Omental fat pad (tissue), 4 donors: ENCODE measurements at places on chromosomes 5 and 9. TPM values are rescaled to one million over a fixed set of nuclear protein-coding genes. Genes with fewer than 3 reads are reported as not detected.

DNA sequence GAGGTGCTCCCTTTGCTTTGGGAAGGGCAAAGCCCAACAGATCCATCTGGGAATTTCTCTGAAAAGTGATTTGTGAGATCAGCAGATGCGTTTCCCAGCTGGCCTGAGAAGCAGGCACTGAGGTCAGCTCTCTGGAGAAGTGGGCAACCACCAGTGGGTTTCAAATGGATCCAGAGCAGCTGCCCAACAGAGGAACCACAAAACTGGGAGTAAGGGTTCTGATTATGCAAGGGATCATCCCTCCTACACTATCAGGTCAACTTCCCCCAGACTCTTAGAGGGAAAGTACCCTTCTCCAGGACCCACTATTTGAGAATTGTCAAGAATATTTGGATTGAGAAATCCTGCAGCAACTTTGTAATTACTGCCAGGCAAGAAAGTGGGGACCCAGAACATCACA is 21.7 kb downstream of the CCL28 start:
- no peak for DNase-seq

DNA sequence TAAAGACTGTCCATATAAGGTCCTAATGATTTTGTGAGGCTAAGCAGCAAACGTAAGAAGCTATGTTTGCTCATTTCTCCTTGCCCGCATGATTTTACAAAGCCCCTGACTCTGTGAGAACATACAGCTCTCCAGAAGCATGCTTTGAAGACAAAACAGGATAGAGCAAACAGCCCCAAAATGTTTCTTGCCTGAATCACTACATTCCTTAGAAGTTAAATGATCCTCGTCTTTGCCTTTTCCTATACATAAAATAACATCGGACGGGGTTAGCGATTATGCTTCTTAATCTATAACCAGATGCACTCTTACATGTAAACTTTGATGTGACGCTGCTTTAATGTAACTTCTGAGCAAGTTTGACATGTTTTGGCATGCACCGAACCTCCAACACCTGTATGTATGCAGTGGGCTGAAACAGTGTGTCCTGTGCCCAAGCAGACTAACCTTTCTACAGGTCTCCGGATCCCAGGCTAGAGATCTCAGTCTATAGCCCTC is 353.7 kb downstream of the CETN3 start:
- DNase-seq = no peak

DNA sequence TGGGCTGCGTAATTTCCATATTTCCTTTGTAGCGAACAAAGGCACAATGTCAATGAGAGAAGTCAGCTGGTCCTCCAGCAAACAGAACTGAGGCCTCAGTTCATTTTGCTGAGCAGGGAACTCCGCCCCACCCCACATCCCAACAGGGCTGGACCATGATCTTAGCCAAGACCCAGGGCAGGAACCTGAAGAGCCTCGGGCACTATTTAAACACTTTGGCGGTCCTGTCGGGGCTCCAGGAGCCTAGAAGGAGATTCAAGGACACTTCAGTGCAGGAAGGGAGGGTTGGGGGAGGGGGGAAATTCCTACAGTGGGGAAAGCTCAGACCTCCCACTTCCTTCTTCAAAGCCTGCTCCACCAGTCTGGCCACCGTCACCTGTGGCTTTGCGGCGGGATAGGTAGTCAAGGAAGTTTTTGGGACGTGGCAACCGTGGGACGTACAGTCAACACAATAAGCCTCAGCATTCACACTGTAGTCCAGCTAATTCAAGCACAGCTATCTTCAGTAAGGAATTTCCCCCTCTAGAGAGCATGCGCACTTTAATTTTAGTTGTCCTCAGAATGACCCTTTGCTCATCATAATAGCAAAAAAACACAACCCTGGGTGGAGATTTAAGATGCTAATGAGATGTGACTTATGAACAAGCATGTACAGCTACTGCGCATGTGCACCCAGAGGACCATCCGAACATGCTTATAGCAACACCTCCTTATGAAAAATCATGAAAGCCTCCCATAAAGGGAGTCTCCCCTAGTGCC is 30.9 kb downstream of the S1PR3 start:
- no peak for DNase-seq

- no peak for DNase-seq
Measured at GRCh38 chr5:126513703-126514102, 81.3 kb downstream of the ALDH7A1 start.

DNA sequence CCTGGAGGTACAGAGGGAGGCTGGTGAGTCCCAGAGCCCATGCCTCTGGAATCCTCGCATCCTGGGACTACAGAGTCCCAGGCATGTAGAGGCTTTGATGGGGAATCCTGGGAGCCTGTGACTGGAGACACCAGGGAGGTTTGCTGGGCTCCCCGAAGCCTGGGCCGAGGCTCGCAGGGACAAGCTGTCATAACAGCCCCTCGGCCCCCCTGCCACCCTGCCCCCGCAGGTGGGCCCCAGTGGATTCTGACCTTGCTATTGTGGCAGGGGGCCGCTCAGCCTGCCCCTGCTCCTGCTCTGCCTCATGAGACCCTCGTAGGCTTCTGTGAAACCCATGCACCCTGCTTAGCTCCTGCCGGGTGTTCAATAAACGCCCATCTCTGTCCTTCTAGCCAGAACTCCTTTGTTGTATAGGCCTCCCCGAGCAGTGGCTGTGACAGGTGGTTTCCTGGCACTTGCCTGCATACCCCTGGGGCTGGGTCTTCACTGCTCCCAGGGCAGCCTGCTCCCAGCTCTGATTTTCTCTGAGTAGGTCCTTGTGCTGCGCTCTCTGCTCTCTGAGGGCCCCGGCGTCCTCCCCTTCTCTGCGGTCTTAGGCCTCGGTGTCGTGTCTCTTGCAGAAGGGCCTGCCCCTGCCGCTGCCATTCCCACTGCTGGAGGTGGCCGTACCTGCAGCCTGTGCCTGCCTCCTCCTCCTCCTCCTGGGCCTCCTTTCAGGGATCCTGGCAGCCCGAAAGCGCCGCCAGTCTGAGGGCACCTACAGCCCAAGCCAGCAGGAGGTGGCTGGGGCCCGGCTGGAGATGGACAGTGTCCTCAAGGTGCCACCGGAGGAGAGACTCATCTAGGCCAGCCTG is 20.4 kb downstream of the CRB2 start:
- DNase-seq = no peak

- DNase-seq = no peak
Measured at GRCh38 chr5:91401175-91401574, 18.1 kb upstream of the ARRDC3 start.

GRCh38 chr5:171318026-171318425 is 9.0 kb downstream of the TLX3 start:
- DNase-seq = no peak

DNA sequence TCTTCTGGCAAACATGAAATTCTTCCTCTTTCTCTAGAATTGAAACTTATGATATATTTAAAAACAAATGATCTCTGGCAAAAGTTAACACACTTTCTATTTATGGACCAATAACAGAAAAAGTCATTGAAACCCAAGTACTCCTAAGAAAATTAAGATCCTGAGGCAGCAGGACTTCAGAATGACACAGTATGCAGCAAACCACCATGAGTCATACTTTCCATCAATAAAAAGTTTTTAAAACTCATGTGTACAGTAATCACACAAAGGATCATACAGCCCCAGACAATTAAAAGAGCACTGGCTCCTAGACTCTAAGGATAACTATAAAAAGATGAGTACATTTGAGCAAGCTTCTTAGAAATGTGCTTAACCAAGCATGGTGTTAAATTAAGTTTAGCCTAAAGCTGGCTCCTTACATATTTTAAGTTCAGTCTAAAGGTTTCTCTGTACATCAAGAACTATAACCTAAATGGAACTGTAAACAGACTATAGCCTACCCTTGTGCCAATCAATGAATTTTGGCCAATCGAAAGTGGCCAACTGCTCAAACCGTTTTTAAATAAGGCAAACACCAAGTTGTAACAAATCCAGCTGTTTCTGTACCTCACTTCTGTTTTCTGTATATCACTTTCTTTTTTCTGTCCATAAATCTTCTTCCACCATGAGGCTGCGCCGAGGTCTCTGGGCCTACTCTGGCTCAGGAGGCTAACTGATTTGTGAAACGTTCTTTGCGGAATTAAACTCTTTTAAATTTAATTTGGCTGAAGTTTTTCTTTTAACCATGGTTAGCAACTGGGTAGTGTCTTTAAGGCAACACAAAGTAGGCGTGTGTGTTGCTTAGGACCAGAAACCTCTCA is 232.1 kb upstream of the PIK3R1 start:
- DNase-seq = no peak

DNA sequence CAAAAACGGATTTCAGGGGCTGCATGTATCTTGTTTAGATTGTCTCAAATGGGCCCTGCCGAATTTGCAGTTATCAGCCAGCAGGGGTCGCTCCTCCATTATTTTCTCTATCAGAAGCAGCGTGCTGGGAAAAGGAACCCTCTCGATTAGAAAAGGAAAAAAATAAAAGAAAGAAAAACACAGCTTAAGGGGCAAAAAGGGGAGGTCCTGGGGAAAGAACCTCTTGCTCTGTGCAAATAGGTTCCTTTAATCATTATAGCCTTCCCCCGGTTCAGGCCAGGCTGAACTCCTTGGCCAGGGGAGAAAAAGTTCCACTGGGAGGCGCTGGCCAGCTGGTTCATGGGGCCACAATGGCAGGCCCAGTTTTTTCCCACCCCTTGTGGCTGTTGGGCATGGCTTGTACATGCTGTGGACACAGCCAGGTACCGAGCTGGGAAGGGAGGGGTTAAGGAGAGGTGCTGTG is 25.0 kb upstream of the CAPSL start:
- no peak for DNase-seq

PCDHAC1 gene
- 1.1 TPM for total RNA-seq

- DNase-seq = no peak
Measured at GRCh38 chr5:129020683-129021082, 55.4 kb downstream of the SLC27A6 start.

DNA sequence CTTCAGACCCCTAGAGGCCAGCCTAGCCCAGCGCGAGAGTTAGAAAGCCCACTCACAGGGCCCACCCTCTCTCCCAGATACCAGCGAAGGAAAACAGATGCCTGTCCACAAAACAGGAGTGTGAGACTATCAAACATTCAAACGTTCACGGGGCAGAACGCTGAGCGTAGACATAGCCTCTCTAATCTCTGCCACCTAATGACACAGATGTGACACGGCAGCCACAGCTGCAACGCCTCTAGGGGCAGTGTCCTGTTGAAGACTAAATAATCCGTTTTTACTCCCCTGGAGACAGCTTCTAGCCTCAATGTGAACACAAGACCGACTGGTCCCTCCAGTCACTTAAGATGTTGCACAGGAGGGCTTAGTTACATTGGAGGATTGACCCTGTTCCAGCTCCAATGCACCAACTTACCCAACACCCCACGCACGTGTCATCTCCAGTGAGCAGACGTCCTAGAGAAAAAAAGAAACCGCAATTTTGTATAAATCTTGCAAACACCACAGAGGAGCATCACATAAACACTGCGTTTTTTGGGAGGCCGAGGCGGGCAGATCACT is 14.3 kb downstream of the DIPK1B start:
- DNase-seq = no peak

- DNase-seq = no peak
Measured at GRCh38 chr5:9059920-9060691, 485.8 kb downstream of the SEMA5A start.

- no peak for DNase-seq
Measured at GRCh38 chr5:68406767-68407241, 191.2 kb downstream of the PIK3R1 start.

DNA sequence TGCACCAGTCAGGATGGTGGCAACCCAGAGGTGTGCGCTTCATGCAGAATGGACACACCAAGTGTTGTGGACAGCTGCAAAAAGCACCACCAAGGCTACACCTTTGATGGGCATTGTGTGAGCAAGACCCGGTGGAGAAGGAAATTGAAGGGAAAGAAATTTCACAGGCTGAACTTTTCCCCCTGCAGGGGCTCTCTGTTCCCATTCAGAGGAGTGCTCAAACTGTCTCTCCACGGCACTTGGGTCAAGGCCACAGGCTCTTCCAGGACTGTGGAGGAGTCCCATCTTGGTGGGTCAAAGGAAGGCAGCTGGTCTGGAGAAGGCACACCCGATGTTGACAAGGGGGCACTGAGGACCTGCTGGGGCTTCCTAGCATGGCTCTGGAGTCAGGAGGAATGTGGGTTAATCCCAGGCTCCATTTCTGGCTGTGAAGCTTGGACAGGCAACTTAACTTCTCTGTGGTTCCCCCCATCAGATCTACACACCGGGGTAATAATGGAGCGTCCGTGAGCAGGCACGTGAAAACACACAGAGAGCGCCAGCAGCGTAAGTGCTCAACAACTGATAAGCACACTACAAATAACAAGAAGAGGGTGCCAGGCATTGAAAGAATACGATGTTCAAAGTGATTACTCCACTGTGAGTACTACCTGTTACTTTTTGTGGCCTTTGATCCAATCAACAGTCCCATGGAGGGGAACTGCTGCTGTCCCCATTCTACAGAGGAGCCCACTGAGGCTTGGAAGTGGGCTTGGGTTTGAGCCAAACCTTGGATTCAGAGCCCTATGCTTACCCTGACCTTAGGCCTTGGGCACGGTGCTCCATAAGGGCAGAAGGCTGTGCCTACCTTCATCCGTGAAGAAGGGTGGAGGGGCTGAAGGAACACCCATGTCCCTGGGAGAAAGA is 34.2 kb upstream of the TIFAB start:
- no peak for DNase-seq

SLC4A9 gene
- total RNA-seq = 0.74 TPM

DNA sequence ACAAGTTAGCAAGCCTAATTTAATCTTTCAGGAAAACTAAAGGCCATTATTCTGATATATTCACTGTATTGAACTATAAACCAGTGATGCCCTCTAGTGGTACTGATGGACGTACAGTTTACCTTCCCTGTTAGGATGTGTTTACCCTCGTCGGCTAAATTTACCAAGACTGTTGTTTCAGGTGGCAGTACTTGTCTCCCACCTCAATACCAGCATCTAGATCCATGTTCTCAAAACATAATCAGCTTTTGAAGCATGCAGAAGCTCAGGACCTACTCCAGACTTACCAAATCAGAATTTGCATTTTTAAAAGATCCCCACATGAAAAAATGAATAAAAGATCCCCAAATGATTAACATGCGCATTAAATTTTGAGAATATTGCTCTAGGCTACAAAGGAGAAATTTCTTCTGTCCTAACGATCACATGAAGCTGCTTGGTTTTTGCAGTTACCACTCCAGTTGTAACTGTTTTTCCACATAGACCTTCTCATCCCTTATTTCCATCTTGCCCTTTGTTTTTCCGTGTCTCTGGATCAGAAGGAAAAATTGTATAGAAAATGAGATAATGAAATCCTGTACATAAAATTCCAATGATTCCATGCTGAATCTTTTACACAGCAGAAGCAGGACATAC is 3.2 kb upstream of the BAAT start:
- no peak for DNase-seq

DNA sequence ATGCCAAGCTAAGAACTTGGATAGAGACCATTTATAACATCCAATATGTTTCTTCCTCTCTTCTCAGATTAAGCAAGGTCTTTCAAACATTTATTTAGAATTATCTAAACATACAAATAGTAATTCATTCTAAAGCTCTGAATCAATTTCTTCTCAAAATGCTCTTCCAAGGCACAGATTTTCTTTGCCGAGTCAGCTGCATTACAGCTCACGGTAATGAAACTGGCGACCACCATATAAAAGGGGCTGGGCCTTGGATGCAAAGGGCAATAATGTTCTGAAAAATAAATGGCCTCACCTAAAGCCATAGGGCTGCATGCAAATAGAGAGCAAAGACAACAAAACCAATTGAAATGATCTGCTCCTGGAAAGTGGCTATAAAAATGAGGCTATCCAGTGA is 63.8 kb downstream of the MED27 start:
- no peak for DNase-seq

- no peak for DNase-seq
Measured at GRCh38 chr5:14476786-14477435, 104.7 kb upstream of the OTULINL start.

ST8SIA4 gene
- total RNA-seq = 11.0 TPM
